ENCODE measurements at places on chromosomes 3 and 15.

DNA sequence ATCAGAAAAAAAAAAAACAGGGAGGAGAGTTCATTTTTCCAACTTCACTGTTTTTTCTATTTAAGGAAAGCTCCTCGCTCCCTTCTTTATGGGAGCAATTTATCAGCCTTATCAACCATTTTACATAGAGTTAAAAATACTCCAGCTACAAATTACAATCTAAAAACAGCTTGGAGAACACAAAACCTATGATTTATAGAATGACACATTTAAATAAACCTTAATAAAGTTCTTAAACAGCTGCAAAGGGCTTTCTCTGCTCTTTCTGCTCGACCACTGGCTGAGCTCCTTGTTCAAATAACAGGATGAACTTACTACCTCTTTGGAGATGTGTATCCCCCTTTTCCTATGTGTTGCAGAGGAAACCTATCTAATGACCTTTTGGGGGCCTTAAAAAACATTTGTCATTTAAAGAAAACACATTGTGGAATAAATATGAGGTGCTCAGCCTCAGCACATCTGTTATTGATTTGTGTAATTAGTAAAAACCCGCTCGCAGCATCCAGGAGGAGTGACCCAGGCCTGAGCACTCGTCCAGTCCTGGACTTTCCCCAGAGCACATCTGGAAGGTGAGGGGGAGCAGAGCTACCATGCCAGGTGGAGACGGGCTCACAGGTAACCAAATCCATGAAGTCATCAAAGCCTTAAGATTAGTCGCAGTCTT lies 231.2 kb downstream of the ATP8B4 start:
- no peak for DNase-seq

- DNase-seq = no peak
Measured at GRCh38 chr3:157231071-157231470, 71.1 kb upstream of the CCNL1 start.

GRCh38 chr15:61994216-61994615 lies 66.0 kb downstream of the VPS13C start:
- no peak for DNase-seq

- DNase-seq = no peak
Measured at GRCh38 chr3:171258316-171258715, 201.9 kb downstream of the TNIK start.

- no peak for DNase-seq
Measured at GRCh38 chr3:30349507-30349906, 256.9 kb upstream of the TGFBR2 start.

- DNase-seq = no peak
Measured at GRCh38 chr3:120198305-120198878, 86.6 kb downstream of the GPR156 start.

Data from GM18507 (cell line).